Skeletal muscle tissue (tissue), 5 donors: ENCODE measurements at places on chromosomes 11 and 22. TPM values are rescaled to one million over a fixed set of nuclear protein-coding genes. Genes with fewer than 3 reads are reported as not detected.

BET1L gene
- 8.9 TPM for total RNA-seq

MYRF gene
- total RNA-seq, result not detected

MPZL3 gene
- 1.0 TPM for total RNA-seq

MIOX gene
- total RNA-seq, result not detected

CENPM gene
- 5.7 TPM for total RNA-seq

STARD10 gene
- 28.2 TPM for total RNA-seq

MAJIN gene
- not detected for total RNA-seq

PRG2 gene
- total RNA-seq, result 1.0 TPM

MYBPC3 gene
- total RNA-seq, result 1.6 TPM

DGCR6L gene
- total RNA-seq, result 38.6 TPM

ART5 gene
- total RNA-seq, result 0.52 TPM

STK33 gene
- total RNA-seq, result 3.1 TPM

ANKK1 gene
- total RNA-seq, result not detected

ACR gene
- 0.52 TPM for total RNA-seq

CARD10 gene
- 5.7 TPM for total RNA-seq

SIK2 gene
- 11.5 TPM for total RNA-seq

PLAAT5 gene
- total RNA-seq, result 3.7 TPM

SSTR3 gene
- not detected for total RNA-seq

OR8G1 gene
- total RNA-seq, result under 0.01 TPM

DDIAS gene
- total RNA-seq, result 1.6 TPM

RGL4 gene
- total RNA-seq, result 0.52 TPM

ACRV1 gene
- 0.52 TPM for total RNA-seq
